Activated naive CD4-positive, alpha-beta T cell (primary cell): ENCODE measurements at places on chromosomes 4 and X.

GRCh38 chrX:9465380-9466123, 694 bp downstream of the TBL1X start:
- DNase-seq: peak; percentile 19

- DNase-seq: no peak
These were observed 35.9 kb upstream of the PPM1K start for GRCh38 chr4:88320224-88320779.

- DNase-seq: no peak
These were observed 58.1 kb downstream of the PHEX start for GRCh38 chrX:22090181-22090580.

GRCh38 chrX:129940721-129941120, 34.8 kb downstream of the UTP14A start:
- DNase-seq: no peak

- no peak for DNase-seq
These were observed 75.0 kb upstream of the SORBS2 start for GRCh38 chr4:185886832-185887524.

GRCh38 chr4:8286719-8287342, 17.3 kb downstream of the HTRA3 start:
- DNase-seq: no peak

- no peak for DNase-seq
These were observed 399.5 kb downstream of the NKX6-1 start for GRCh38 chr4:84099599-84099998.

DNA sequence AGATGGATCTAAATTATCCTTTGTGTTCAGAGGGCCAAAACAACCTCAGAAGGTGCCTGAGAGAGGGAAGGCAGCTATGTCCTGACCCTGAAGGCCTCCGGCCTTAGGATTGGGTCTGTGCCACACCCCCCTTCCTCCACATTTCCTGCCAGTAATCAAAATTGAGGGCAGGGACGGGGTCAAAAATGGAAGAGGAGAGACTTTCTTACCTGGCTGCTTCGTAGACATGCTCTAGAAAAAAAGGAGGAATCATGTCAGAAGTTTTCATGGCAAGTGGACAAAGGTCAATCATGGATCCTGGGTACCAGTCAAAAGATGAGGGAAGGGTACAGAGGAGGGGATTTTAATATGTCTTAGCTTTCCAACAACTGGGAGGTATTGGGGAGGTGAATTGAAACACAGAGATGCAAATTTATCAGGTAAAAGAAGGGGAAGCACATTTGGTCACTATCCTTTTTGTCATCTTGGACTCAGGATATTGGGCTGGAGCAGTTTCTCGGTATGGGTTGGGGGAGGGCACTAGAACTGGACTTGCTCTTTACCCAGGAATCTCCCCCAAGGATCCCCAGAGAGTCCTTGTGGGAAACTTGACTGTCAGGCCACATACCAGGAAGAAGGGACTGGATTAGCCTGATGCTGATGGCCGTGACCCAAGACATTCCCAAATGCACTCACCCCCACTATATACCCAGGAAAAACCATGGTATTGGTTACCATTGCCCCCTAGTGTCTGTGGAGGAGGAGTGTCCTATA, 17.1 kb downstream of the VSIG4 start:
- no peak for DNase-seq

DNA sequence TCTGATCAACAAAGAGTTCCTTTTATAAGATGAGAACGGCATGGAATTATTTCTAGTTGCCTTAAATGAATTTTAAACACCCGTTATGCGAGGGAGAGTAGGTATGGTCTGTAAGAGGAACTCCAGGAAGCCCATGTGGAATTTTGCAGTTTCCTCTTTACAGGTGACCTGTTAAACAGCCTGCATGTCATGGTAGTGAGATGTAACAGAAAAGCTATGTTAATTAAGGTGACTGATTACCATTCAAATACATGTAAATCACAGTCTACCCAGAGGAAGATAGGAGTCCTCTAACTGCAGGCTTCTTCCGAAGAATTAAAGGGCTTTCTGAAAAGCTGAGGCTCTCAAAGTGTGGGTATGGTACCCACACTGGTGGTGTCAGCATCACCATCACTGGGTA, 163.6 kb downstream of the CBR4 start:
- no peak for DNase-seq

DNA sequence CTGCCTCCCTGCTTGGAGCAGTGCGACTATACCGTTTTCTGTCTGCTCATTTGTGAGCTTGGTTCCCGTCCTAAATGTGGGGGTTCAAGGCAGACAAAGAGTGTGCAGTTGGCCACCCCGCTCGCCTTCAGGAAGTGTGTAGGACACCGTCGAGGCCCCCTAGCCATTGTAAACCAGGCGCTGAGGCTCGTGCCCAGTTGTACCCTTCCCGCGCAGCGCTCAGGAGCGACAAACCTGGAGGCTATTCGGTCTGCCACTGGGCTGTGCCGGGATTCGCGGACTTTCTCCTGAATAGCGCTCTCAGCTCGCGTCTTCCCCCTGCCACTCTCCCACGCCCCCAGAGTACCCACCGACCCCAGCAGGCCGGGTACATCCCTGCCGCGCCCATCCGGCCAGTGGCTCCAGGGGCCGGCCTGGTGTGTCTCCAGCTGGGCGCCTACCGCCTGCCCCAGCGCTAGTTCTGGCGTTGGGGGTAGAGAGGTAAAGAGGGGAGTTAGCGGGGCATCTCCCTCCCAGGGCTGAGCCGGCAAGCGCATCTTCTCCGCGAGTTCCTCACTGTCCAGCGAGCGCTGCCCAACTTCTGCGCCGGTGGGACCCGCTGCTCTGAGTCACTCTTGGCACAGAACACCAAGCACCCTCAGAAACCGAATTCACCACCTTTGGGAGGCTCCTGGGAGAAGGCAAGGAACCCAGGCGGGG, 880 bp upstream of the LONRF3 start:
- DNase-seq: no peak

DNA sequence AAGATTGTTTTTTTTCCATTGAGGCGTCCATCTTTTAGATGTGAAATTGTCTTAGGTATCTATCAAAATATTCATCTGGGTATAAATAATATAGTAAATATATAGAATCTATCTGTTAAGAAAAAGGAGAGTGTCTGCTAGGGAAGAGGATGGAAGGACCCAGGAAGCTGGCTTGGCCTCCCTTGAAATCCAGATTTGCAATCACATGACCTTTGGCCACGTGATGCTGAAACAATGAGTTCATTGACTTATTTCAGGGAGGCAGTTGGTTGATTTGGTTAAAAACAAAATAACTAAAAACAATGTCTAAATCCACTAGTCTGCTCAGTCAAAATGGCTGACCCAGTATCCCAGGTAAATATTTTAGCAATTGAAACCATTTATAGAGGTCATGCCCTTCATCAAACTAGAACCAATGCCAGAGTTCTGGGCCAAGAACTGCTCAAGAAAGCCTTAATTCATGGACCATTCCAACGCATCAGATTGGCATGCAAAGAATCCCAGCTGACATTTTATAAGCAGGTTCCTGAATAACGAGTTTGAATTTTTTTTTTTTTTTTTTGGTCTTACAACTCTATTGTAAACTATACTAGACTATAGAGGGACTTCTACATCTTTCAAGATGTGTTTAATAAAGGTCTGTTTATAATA, 172.7 kb downstream of the MID1 start:
- no peak for DNase-seq

GRCh38 chr4:173829565-173829964, 299.5 kb upstream of the HAND2 start:
- DNase-seq: no peak

- no peak for DNase-seq
These were observed 19.6 kb upstream of the TMEM184C start for GRCh38 chr4:147597561-147597960.

GRCh38 chr4:83207497-83208101, 77.0 kb downstream of the COQ2 start:
- DNase-seq: no peak

DNA sequence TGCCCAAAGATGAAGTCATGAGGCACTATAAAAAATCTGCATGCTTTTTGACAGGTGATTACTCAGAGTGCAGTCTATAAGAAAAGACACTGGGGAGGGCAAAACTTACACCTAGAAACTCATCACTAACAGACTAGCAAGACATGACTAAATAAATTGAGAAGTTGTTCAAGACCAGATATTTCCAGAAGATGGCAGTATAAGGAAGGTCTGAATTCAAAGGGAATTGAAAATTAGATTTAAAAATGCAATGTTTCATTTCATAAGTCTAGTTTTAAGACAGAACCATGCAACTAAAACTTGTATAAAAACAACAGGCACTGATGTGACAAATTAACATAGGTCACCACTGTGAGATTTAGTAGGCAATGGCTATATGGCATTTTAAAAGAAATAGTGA, 232.5 kb upstream of the POF1B start:
- no peak for DNase-seq

DNA sequence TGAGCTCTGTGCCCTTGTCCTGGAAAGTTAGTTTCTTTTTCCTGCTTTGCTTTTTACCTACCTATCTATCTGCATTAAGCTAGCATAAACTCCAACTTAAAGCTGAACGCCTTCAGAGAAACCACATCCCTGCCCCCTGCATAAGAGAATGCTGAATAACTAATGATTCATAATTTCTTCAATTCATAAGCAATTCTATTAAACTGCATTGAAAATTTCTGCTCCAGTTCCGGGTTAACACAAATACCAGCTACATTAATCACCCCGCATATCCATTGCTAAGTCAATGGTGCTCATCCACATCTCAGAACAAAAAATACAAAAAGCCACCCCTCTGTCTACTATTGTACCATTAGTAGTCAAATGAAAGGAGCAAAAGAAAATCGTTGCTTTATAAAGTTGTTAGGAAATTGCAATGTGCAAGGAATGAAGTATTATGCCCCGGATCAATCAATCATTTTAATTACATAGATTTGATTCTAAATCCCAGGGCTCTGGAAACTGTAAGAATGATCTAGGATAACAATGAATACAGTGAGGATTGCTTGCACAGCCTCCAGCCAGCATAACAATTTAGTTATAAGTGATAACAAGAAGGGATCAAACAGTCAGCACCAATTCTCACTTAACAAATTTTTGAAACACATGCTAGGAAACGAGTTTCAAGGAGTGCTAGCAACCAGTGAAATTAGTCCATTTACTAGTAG, 106.8 kb downstream of the ELOVL6 start:
- no peak for DNase-seq

GRCh38 chrX:40727581-40728252, 7.6 kb downstream of the MED14 start:
- no peak for DNase-seq

- no peak for DNase-seq
These were observed 57.4 kb downstream of the GATB start for GRCh38 chr4:151703401-151703800.

GRCh38 chr4:86302830-86303229, 57.0 kb downstream of the MAPK10 start:
- no peak for DNase-seq

DNA sequence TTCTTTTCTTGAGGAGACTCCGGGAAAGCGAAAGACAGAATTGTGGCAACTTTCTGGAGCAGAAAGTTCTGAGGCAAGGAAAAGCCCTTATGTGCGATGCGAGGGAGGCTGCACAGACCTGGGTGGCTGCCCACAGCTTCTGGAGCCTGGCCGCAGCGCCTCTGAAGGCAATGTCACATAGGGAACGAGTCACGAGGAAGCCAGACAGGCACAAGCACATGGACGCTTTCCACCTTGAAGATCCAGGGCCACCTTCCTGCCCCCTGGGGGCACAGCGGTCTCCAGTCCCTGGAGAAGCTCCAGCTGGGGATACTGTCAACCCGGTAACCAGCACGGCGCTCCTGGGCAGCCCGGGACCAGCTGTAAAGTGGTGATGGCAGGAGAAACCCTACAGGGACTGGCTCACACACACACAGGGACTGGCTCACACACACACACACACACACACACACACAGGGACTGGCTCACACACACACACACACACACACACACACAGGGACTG, 69.8 kb downstream of the MTNR1A start:
- no peak for DNase-seq

- DNase-seq: no peak
These were observed 2.1 kb downstream of the COPS4 start for GRCh38 chr4:83036991-83037665.

GRCh38 chr4:8409264-8410065, 31.1 kb downstream of the ACOX3 start:
- DNase-seq: no peak

DNA sequence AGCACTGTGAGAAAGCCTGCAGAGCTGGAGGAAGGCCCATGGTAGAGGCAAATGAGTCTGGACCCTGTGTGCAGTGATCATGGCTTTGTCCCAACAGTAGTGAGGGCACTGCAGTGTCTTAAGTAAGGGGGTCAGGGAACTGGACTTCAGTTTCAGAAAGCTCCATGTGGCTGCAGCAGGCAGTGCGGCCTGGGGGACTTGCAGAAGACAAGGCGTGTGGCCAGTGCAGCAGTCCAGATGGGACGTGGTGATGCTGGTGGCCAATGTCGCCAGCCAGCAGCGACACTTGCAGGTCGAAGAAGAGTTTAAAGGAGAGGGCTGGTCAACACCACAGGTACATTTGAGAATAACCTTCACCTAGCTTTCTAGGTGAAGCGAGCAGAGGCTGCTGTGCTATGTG, 113.4 kb downstream of the ZNF827 start:
- DNase-seq: no peak

DNA sequence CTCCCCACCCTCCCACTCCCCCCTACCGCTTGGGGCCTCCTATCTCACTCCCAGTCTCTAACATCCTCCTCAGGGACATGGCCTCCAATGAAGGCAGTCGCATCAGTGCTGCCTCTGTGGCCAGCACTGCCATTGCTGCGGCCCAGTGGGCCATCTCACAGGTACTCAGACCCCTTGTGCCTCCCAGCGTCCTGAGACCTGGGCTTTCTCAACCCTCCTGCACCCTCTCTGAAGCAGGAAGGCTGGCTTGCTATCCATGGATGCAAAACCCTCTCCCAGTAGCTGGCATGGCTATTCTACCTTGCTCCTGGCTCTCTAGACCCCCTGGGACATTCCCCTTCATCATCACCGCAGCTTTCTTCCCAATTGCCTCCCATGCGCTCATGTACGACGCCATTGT, 13.3 kb upstream of the UBA1 start:
- no peak for DNase-seq

GRCh38 chr4:151043803-151044515, 28.9 kb upstream of the LRBA start:
- no peak for DNase-seq

DNA sequence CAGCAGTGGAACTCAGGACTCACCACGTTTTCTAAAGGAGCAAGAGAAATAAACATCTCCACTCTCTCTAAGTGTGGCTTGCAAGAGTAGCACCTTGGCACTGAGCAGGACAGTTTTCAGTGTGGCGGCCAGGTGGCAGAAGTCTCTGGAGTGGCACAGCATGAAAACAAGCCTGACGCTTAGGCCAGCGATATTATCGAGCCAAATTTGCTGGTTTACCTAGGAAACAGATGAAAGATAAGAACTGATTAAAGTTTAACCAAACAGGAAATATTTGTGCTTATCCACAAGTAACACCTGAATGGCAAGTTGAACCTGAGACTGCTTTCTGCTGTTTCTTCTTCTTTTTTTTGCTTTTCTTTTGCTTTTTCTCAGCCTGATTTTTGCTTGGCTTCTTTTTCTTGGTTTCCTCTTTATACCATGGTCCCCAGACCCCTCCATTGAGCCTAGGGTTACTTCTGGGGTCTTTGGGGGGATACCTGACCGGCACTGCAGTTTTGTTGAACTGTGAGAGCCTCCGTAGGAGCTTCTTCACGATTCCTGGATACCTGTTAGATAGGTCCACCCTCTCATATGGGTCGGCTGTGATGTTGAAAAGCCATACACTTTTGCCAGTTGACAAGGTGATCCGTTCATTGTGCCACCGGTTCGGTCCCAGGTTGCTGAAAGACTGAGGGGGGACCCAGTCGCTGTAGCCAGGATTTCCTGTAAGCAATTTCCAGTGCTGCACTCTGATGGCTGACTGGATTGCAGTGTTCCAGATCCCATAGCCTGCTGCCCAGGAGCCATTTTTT, 77.3 kb downstream of the ARSJ start:
- DNase-seq: peak; percentile 55

GRCh38 chr4:61934198-61934597, 734.1 kb downstream of the ADGRL3 start:
- no peak for DNase-seq
